ENCODE measurements at places on chromosomes 2 and 18. TPM values are rescaled to one million over a fixed set of nuclear protein-coding genes. Genes with fewer than 3 reads are reported as not detected.

The GAL3ST2 gene
- 0.82 TPM for total RNA-seq

The NYAP2 gene
- 0.12 TPM for total RNA-seq

The EIF5B gene
- total RNA-seq: 28.7 TPM

The CCDC74B gene
- total RNA-seq: 10.6 TPM

The RNF152 gene
- total RNA-seq: 51.4 TPM

The RESP18 gene
- total RNA-seq: not detected

The FAM228A gene
- 1.7 TPM for total RNA-seq

The TTC32 gene
- 18.0 TPM for total RNA-seq

The SCG2 gene
- 1.1 TPM for total RNA-seq

The GPR45 gene
- total RNA-seq: not detected

The VAMP5 gene
- total RNA-seq: 11.3 TPM

The APCDD1 gene
- 133 TPM for total RNA-seq

The CYP27A1 gene
- 45.4 TPM for total RNA-seq

The PLCL1 gene
- 23.7 TPM for total RNA-seq

The CD207 gene
- not detected for total RNA-seq

The IL1F10 gene
- not detected for total RNA-seq

The UGT1A8 gene
- total RNA-seq: not detected

The GKN1 gene
- not detected for total RNA-seq

The FBLN7 gene
- total RNA-seq: 12.6 TPM

The UGT1A3 gene
- total RNA-seq: not detected

The LBX2 gene
- total RNA-seq: 1.1 TPM

The KIF1A gene
- 10.5 TPM for total RNA-seq

The MGAT5 gene
- 47.5 TPM for total RNA-seq

The TEX44 gene
- total RNA-seq: not detected

The STPG4 gene
- not detected for total RNA-seq
